Upper lobe of right lung (tissue), 1 donor: ENCODE measurements at places on chromosomes 6 and 20. TPM values are rescaled to one million over a fixed set of nuclear protein-coding genes. Genes with fewer than 3 reads are reported as not detected.

DNA sequence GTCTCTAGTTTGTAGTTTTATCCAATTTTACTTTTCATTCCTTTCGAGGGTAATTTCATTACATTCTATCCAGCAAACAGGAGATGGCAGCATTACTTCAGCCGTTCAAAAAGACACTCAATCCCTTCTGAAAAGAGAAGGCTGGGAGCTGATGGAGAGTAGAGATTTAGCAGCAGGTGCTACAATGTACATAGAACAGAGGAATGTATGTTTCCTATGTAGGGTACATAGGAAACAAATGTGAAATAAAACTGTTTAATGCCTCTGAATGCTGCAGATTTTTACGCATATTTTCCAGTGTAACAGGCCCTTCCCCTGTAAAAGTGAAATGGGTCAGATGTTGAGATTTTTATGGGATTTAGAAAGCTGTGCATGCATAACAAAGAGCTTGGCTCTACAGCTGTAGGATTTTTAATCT lies 16.0 kb downstream of the RPS12 start:
- no peak overlapping the region for H3K27ac ChIP-seq
- H3K27me3 ChIP-seq: no peaks in the 10 kb centered on the region
- no peak for DNase-seq
- H3K4me3 ChIP-seq: no peak overlapping the region
- no peaks in the 10 kb centered on the region for H3K4me1 ChIP-seq

GRCh38 chr6:142478117-142478516 lies 176.3 kb downstream of the ADGRG6 start:
- H3K27ac ChIP-seq: no peak overlapping the region
- DNase-seq: no peak
- no peaks in the 10 kb centered on the region for H3K4me1 ChIP-seq
- no peak overlapping the region for H3K4me3 ChIP-seq
- H3K36me3 ChIP-seq: no peaks in the 10 kb centered on the region

DNA sequence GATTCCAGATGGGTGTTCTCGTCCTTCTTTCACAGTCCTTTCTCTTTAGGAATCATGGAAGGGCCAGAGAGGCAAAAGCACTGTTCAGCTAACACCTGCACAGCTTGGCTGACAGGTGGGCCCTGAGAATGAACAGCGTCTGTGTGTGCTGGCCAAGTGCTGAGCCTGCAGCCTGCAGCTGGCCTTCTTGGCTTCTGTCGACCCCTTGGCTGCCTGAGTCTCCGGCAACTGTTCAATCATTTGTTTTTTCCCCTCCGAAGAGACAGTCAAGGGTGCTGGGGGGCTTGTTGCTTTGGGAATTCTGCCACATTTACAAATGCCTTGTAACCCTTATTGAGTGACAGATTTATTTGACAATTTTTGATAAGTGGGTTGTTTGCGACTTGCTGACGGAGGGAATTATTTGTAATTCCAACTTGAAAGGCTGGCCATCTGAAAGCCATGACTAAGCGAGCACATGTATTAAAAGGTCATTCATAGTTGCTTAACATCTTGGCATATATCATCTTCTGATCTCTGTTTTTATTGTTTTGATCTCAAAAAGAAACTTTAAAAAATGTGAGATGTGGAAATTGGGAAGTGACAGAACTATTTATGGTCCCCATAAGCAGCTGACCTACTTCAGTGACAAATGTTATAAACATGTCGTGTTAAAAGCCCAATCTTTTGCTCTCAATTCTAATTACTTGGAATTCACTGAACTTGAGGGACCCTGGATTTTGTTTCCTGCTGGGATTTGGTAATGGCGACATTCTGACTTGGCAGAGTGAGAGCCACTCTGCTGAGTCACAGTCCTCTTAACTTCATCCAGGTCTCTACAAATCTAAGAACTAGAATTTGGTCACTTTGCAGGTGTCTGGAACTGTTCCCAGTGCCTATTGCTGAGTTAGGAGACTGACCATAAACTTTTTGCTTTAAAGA lies 41.9 kb upstream of the FERMT1 start:
- peaks cover 6% of the 10 kb centered on the region for H3K4me1 ChIP-seq
- DNase-seq: no peak
- no peaks in the 10 kb centered on the region for H3K27me3 ChIP-seq
- H3K27ac ChIP-seq: no peak overlapping the region

GRCh38 chr6:119957195-119957594 lies 607.6 kb upstream of the MAN1A1 start:
- DNase-seq: no peak
- H3K36me3 ChIP-seq: no peaks in the 10 kb centered on the region
- no peaks in the 10 kb centered on the region for H3K27me3 ChIP-seq
- H3K27ac ChIP-seq: no peak overlapping the region
- no peaks in the 10 kb centered on the region for H3K4me1 ChIP-seq
- H3K4me3 ChIP-seq: no peak overlapping the region

- H3K4me3 ChIP-seq: no peak overlapping the region
- no peaks in the 10 kb centered on the region for H3K4me1 ChIP-seq
- no peak overlapping the region for H3K27ac ChIP-seq
- H3K27me3 ChIP-seq: no peaks in the 10 kb centered on the region
- no peak for DNase-seq
These were observed 16.5 kb downstream of the SMLR1 start for GRCh38 chr6:130843575-130844320.

- no peak overlapping the region for H3K4me3 ChIP-seq
- H3K36me3 ChIP-seq: no peaks in the 10 kb centered on the region
- DNase-seq: no peak
- H3K27me3 ChIP-seq: no peaks in the 10 kb centered on the region
- no peaks in the 10 kb centered on the region for H3K4me1 ChIP-seq
These were observed 170.8 kb upstream of the PHACTR1 start for GRCh38 chr6:12545619-12546409.

- no peak overlapping the region for H3K4me3 ChIP-seq
- no peak for DNase-seq
- no peaks in the 10 kb centered on the region for H3K4me1 ChIP-seq
- no peaks in the 10 kb centered on the region for H3K36me3 ChIP-seq
These were observed 139.7 kb upstream of the RPS6KA2 start for GRCh38 chr6:166766769-166767168.

GRCh38 chr6:41570259-41570615 lies 24.1 kb downstream of the FOXP4 start:
- H3K4me3 ChIP-seq: no peak overlapping the region
- H3K4me1 ChIP-seq: peaks cover 15% of the 10 kb centered on the region
- H3K27ac ChIP-seq: no peak overlapping the region
- no peaks in the 10 kb centered on the region for H3K27me3 ChIP-seq

- no peak overlapping the region for H3K27ac ChIP-seq
- H3K4me1 ChIP-seq: peaks cover 24% of the 10 kb centered on the region
- no peaks in the 10 kb centered on the region for H3K27me3 ChIP-seq
- DNase-seq: no peak
- no peak overlapping the region for H3K4me3 ChIP-seq
These were observed 40.1 kb downstream of the JAG1 start for GRCh38 chr20:10633718-10634117.

DNA sequence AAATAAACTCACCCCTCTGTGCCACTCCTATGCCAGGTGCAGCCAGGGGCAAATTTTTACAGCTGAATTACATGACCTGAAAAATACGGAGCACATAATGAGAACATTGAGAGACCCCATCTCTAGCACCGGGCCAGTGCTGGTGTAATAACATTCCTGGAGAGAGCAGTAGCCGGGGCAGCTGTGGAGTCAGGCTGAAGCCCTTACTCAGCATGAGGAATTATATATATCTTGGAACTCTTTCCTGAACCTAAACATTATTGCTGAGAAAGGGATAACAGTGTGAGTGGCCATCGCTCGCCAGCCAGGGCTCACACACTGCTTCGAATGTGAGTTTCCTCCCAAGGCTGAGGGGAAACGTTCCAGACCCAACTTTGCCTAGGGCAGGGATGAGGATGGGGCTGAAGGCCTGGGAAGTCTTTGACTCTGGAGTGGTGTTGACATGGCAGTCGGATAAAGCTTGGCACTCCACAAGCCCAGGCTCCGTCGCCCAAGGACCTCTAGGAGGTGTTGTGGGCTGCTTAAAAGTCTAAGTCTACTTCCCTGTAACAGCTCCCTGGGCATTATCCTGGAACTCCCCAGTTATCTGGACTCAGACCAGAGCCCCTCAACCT lies 269.8 kb downstream of the CDC5L start:
- no peak overlapping the region for H3K4me3 ChIP-seq
- DNase-seq: peak; percentile 54
- H3K4me1 ChIP-seq: peaks cover 12% of the 10 kb centered on the region
- no peaks in the 10 kb centered on the region for H3K27me3 ChIP-seq

GRCh38 chr6:64683682-64684081 lies 1023.3 kb downstream of the EYS start:
- no peaks in the 10 kb centered on the region for H3K27me3 ChIP-seq
- no peak overlapping the region for H3K27ac ChIP-seq
- no peak overlapping the region for H3K4me3 ChIP-seq
- H3K36me3 ChIP-seq: no peaks in the 10 kb centered on the region
- DNase-seq: no peak

DNA sequence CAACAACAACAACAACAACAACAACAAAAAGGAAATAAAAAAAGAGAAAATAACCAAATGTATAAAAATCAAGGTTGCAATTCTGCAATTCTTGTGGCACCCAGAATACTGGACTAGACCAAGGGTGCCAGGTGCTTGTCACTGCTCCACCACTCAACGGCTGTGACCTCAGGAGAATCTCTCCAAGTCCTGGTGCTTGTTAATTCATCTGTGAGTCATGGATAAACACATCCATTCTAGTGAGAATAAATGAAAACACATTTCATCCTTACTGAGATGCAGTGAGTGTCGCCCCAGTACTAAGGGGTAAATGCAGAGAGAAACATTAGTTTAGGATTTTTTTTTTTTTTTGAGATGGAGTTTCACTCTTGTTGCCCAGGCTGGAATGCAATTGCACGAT lies 32.0 kb downstream of the HLA-C start:
- H3K4me1 ChIP-seq: no peaks in the 10 kb centered on the region
- H3K27me3 ChIP-seq: no peaks in the 10 kb centered on the region
- no peak overlapping the region for H3K27ac ChIP-seq
- no peak for DNase-seq
- no peaks in the 10 kb centered on the region for H3K36me3 ChIP-seq

GRCh38 chr6:43945768-43946080 lies 175.7 kb downstream of the VEGFA start:
- no peak for DNase-seq
- no peaks in the 10 kb centered on the region for H3K4me1 ChIP-seq
- no peak overlapping the region for H3K4me3 ChIP-seq
- H3K36me3 ChIP-seq: no peaks in the 10 kb centered on the region
- H3K27me3 ChIP-seq: no peaks in the 10 kb centered on the region
- H3K27ac ChIP-seq: no peak overlapping the region

DNA sequence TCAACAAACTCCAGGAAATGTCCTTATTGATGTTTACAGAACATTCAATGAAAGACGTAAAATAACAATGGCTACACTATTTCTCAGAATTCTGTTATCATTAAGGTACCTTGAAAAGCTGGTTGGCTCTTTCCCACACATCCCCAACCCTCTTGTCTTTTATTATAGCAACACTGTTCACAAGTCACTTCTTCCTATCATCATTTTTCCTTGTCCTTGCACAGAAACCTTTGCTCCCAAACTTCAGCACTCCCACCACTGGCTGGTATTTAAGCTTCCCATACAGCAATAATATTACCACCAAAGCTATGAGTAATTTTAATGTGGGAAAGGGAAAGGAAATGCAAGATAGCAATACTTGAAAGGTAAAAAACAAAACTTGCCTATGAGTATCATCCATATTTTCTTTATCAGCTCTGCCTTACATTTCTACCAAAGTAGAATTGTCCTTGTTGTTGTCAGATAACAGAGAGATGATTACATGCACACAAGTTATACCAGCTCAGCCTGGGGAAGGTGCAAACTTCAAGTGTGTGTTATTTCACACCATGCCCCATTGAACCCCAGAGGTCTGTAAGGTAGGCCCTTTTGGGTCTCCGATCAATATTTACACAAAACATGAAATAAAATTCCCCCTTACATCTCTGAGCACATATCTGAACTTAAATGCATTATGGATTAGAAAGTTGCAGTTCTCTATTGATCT lies 32.2 kb downstream of the ARHGAP18 start:
- DNase-seq: no peak
- no peaks in the 10 kb centered on the region for H3K36me3 ChIP-seq
- no peak overlapping the region for H3K4me3 ChIP-seq
- H3K27me3 ChIP-seq: no peaks in the 10 kb centered on the region
- H3K4me1 ChIP-seq: peaks cover 38% of the 10 kb centered on the region
- peak overlapping the region; percentile 44 for H3K27ac ChIP-seq

DNA sequence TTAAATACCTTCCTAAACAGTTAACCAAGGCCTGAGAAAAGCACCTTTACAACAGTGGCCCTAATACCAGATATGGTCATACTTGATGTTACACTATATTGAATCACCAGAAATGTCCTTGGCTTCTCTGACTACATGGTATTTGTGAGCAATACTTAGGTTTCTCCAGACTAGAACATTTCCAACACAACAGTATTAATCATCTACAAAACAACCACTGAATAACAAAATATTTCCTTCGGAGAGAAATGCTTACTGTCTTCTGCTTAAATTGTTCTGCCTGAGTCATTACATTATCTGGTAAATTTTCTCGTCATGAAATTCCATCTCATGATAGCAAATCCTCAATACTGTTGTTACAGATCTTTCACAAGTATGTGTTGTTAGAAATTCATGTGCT lies 252.9 kb upstream of the RUNX2 start:
- no peak overlapping the region for H3K27ac ChIP-seq
- no peaks in the 10 kb centered on the region for H3K27me3 ChIP-seq
- H3K36me3 ChIP-seq: no peaks in the 10 kb centered on the region
- H3K4me1 ChIP-seq: no peaks in the 10 kb centered on the region
- H3K4me3 ChIP-seq: no peak overlapping the region

DNA sequence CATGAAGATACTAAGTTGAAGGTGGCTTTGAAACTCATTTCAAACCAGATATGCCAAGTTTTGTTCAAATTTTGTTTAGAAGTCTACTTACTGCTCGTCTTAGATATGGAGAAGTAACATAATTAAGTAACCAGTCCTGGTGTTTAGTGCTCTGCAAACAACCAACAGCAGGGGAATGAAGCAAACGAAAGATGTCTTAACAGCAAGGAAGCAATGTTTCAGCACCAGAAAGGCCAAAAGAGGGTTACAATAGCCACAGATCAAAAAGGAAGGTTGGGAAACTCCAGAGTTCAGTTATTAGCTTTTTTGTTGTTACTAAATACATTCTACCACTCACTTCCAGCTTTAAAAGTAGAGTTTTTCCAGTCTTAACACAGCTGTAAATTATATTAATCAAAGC lies 45.1 kb downstream of the LHFPL5 start:
- no peak overlapping the region for H3K4me3 ChIP-seq
- peaks cover 12% of the 10 kb centered on the region for H3K36me3 ChIP-seq
- DNase-seq: no peak
- no peak overlapping the region for H3K27ac ChIP-seq
- no peaks in the 10 kb centered on the region for H3K4me1 ChIP-seq

- no peak overlapping the region for H3K27ac ChIP-seq
- no peak for DNase-seq
- no peaks in the 10 kb centered on the region for H3K36me3 ChIP-seq
- H3K4me3 ChIP-seq: no peak overlapping the region
These were observed 78.4 kb downstream of the FYN start for GRCh38 chr6:111794727-111795452.

Gene TCP11
- not detected for total RNA-seq

Gene RNF144B
- 82.4 TPM for total RNA-seq

Gene STX11
- 49.6 TPM for total RNA-seq

Gene MLIP
- 0.20 TPM for total RNA-seq

Gene TEAD3
- total RNA-seq: 23.4 TPM

Gene ANKEF1
- total RNA-seq: 4.0 TPM

Gene PRRT1
- total RNA-seq: 1.4 TPM

Gene SPATS1
- not detected for total RNA-seq

Gene SLCO4A1
- total RNA-seq: 63.3 TPM

Gene ABRACL
- total RNA-seq: 32.0 TPM
